ENCODE measurements at places on chromosomes 1 and 21.

DNA sequence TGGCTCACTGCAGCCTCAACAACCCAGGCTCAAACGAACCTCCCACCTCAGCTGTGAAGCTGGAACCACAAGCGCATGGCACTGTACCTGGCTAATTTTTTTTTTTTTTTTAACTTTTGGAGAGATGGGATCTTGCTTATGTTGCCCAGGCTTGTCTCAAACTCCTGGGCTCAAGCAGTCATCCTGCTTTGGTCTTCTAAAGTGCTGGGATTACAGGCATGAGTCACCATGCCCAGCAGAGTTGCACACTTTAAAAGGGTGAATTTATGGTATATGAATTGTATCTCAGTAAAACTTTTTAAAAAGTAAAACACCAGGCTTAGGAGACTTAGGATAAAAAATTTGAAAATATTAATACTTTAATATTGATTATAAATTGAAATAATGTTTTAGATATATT is 99.1 kb downstream of the CLEC20A start:
- DNase-seq, result no peak

DNA sequence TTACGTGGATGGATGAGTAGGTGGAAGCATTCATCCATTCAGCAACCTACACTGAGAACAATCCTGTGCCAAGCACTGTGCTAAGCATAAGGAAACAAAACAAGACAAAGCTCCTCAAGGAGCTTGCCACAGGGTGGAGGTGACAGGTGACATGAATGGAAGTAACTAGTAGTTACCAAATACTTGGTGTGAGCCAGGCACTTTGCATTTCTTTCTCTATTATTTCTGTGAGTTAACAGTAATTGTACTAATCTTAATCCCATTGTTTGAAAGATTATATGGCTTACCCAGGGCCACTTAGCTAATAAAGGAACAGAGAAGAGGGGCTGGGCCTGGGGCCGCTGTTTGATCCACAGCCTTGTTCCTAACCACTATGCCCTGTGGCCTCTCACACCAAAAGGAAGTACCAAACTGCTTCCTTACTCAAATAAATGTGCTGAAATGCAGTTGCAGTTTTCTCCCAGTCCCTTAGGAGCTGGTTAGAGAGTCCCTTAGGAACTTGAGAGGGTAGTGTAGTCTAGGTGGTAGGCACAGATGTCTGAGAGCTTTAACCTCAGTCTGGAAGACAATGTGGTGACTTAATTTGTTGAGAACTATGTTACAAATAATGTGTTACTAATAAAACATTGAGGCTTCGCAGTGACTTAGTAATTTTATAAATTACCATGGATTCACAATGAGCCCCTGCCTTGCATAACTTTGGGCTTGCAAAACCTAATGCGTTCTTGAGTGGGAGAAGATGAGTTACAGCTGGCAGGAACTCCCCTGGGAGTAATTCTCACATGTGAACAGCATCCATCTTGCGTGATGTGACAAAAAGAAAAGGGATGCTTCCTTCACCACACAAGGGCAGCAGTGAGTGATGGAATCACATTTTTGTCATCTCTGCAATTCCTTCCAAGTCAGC is 69.8 kb downstream of the MPZL1 start:
- no peak for DNase-seq

DNA sequence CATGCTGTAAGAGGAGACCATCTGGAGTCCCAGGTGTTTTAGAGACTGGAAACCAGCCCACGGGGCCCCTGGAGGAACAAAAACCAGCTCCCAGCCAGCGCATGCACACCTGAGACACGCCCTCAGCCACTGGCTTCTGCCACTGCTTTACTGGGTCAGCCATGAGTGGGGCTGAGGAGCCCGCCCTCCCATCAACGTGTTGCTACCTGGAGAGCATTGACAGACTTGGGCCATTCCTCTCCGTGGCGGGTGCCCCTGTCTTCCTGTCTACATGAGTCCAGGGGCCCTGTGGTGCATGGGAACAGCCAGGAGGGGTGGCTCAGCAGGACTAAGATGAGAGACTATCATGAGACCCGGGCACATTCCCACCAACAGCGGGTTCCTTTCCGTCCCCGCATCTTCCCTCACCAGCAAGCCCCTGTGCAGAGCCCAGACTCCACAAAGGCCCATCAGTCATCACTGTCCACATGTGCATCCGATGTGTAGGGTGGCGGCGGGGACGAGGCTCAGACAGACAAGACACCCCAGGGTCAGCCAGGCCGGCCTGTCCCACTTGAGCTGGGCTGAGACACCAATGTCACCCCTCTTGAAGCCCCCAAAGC is 45.4 kb upstream of the POFUT2 start:
- no peak for DNase-seq

DNA sequence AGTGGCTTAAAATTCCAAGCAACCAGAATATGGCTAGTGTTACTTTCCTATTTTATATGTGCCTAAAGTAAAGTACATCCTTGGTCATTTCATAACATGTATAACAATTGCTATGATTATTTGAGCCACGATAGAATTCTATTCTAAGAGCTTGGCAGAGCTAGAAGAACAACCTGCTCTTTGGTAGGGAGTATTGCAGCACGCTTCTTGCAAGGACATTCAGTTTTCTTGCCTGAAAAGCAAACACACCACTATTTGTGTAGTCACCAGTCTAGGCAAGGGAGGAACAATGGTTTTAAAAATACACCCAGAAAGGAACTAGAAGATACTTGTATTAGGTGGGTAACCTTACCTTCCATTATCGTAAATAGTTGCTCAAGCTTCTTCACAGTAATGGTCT is 51.5 kb downstream of the CNST start:
- DNase-seq, result no peak

DNA sequence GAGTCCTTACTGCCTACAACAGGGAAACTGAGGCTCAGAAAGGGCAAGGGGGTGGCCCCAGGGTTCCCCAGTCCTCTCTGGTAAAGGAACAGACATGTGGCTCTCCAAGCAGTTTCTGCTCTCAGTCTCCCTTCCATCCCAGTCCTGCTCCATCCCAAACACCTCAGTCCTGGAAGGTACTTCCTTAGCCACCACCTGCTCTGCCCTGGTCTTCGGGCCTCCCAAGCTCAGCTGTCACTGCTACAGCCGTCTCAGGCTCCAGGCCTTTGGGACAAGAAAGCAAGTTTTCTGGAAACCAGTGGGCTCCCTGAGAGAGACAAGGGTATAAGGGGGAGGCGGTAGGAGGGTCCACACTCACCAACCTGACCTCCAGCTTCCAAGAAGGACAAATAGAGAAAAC is 23.1 kb upstream of the ADGRB2 start:
- no peak for DNase-seq

GRCh38 chr1:3787349-3787715 is 9.0 kb downstream of the LRRC47 start:
- DNase-seq, result peak; percentile 80

DNA sequence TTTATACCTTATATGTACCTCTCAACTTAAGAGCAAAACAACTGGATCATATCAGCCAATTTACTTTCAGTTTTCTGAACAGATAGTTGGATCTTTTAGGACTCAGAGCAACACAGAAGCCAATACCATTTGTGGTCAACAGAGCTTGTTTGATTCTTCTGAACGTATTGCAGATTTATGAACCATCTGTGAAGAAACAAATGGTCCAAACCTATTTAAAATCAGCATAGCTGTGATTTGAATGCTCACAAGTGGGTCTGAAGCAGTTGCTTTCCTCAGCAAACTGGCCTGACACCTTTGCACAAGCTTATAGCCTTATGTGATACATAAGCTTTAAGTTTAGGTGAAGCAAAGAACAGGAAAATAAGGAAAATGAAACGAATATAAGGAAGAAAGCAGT is 147.6 kb downstream of the LRRIQ3 start:
- DNase-seq, result no peak

DNA sequence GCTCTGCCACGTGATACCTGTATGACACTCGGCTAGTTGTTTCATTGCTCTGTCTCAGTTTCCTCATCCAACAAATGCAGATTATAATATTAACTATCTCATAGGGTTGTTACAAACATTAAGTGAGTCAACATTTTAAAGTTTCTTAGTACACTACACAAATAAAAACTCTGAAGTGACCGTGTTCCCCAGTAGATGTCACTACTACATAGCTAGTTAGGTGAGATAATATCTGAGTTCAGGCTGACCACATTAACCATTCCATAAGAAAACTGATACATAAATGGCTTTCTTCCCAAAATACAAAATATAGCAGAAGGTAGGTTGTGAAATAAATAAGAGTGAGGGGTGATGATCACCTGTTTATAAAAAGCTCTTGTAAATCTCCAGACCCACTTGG is 214.1 kb downstream of the NUF2 start:
- no peak for DNase-seq

DNA sequence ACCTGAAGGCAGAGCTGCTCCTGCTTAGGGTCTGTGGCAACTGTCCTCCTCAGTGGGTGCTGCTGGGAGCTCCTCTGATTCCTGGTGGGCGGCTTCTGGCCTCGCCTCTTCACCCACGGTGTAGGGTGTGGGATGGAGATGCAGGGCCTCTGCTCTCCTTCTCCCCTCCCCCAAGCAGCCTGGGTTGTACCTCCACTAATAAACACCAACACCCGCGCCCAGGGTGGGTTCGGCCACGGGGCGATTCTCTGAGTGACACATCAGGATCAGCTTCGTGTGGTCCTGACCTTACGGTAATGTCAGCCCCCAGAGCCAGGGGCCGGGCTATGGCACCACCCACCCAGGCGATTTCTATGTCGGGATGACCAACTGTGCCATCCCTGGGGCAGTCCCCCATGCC is 23.7 kb downstream of the KRTAP10-1 start:
- DNase-seq, result no peak

DNA sequence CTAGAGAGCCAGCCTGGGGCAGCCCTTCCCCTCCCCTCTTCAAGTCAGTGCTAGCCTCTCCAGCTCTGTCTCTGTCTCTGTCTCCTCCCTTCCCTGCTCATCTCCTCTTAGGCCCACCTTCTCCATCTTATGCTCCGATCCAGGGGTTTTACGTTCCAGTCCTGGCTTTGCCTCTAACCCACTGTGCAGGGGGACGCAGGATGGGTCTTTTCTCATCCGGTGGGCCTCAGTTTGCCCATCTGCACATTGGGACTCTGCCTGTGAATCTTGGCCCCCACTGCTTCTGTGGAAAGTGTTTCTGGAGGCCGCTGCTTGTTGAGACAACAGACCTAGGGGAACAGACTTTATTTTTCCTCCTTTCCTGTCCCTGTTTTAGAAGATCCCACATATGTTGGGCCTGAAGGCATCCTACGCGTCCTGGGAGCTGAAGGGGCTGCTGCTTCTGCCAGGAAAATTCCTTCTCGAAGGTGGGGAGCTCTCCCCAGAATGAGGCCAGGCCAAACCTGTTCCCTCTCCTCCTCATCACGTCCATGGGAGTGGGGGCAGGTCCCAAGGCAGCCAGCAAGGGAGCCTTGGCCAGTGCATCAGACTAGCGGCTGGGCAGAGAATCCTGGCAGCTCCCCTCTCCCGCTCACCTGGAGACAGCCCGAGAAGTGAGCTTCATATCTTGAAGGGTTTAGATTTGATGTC is 99.5 kb upstream of the CSF3R start:
- DNase-seq, result no peak

DNA sequence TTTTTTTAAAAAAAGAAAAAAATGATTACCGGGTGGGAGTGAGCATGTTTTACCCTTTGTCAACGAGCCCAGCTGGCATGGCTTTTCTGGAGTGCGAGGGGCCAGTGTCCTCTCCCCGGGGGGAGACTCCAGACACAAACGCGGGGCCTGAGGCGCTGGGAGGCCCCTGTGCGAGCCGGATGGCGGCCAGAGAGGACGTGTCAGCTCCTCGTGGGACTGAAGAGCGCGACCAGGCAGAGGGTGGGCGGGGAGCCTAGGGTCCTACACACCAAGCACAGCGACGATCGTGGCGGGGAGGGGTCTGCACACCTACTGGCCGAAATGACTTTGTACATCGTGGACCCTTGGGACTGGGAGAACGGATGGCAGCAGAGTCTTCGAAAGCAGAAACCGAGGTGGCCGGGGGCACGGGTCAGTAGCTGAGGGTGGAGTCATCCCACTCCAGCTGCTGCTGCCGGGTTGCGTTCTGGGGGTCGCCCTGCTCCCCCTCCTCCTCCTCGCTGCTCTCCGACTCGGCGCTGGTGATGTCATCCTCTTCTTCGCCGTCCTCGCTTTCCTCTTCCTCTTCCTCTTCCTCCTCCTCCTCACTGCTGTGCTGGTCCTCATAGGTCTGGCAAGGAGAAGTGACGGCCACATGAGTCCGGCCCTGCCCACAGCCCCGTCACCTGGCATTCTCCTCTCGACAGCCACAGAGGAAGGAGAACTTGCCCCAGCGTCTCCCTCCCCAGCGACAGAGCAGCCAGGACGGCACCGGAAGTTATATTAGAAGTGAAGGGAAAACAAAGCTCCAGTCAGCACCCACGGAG is 78.8 kb downstream of the PIK3CD start:
- DNase-seq, result no peak

DNA sequence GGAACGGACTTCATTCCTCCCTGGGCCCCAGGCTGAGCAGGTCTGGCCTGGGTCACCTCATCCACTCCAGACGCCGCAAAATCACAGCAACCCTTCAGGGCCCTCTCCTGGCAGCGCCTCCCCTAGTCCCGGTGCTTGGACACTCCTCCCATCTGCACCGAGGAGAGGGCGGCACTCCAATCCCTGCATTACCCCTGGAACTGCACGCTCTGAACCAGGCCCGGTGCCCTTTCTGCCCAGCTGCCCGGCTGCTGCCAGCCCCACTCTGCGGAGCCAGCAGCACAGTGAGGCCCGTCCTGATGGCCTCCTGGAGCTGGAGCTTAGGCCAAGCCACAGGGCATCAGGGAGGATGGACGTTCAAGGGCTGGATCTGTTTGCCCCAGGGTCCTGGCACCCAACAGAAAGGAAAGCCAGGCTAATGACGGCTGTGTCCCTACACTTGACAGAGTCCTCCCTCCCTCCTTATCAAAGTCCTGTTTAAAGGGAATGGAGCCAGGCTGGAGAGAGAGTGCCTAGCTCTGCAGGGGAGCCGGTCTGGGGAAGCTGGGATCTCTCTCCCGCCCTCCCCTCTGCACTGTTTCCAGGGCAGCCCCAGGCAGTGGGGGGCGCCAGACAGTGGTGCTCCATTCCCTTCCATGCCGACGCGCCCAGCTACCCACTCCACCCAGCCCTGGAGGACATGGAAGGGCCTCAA is 12.7 kb downstream of the COL6A2 start:
- DNase-seq, result peak; percentile 5

GRCh38 chr1:225735252-225736149 is 42.1 kb upstream of the SRP9 start:
- DNase-seq, result no peak

DNA sequence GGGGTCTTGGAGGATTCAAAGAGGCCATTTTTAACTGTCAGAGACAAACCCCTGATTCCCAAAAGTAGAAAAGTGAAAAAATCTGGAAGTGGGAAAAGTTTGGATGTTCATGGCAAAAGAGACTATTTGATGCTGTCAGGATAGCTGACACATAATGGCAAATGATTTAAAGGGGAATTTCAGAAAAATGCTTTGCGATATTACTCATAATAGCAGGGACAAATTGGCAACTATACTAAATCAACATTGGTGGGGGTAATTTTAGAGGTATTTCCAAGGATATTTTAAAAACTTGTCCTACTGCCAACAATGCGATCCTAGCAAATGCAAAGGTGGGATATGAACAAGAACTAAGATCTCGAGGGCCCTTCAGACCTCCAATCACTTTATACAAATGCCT is 5.3 kb upstream of the GSTM4 start:
- no peak for DNase-seq

GRCh38 chr1:159705904-159706256 is 8.5 kb downstream of the CRP start:
- no peak for DNase-seq
